ENCODE measurements at places on chromosomes 12 and 14.

DNA sequence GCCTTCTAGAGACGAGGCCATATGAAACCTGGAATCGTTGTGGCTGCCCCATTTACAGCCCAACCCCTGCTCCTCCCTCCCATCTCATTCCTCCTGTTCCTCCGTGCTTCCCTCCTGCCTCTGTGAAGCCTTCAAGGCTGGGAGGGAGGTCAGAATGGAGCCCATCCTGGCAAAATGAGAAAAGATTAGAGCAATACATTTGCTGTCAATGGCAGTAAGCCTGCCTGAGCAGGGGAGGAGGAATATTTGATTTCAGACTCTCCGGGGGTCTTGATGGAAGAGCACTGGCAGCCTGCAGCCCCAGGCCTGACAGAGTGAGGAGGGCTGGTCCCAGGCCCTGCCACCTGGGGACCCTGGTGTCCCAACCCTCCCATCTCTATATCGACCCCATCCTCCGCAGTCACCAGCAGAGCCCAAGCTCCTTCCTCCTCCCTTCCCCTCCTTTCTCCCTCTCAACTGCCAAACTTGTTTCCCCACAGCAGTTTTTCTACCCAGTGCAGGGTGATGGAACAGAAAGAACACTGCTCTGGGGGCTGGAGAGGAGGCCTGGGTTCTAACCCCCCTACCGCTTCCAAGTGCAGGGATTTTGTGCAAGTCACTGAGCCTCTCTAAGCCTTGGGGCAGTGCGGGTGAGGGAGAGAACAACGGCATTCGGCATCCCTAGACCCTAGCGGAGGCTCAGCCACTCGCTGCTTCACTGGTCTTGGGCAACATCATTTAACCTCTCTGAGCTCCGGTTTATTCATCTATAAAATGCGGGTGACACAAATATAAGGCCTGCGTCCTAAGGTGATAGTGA lies 16.0 kb upstream of the RACGAP1 start:
- DNase-seq = no peak

- DNase-seq = no peak
Observed at GRCh38 chr12:110687396-110688169, 1.3 kb downstream of the HVCN1 start.

DNA sequence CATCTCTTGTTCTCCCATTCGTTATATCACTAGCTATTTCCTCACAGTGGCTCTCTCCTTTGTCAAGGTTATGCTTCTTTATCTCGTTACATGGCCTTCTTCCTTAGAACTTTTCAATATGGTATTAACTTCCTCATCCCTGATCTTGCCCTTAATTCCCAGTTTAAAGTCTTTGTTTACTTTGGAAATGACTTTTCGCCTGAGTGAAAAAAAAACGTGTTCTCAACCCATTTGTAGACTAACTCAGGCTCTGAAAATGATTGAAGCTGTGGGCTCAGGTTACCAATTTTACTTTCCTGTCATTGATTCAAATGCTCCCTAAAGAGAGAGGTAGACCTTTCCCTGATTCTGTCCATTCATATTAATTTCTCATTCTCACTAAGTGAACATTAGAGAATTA lies 135.2 kb downstream of the NUBPL start:
- DNase-seq = no peak

DNA sequence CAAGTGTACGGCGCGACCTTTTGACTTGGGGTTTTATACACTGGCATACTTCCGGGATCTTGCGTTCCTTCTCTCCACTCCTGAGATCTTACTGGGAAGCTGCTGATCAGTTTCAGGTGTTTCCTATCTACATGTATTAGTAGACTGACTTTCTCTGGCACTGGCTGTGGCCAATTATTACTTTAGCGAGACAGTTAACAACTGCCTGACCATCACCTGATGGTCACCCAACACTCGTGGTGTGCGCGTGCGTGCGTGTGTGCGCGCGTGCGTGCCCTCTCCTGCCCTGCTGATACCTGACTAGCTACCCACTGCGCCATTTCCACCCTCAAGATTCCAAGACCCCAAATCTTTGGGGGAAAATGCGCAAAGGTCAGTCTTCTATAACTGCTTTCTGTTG lies 249.9 kb downstream of the AEBP2 start:
- DNase-seq = no peak

DNA sequence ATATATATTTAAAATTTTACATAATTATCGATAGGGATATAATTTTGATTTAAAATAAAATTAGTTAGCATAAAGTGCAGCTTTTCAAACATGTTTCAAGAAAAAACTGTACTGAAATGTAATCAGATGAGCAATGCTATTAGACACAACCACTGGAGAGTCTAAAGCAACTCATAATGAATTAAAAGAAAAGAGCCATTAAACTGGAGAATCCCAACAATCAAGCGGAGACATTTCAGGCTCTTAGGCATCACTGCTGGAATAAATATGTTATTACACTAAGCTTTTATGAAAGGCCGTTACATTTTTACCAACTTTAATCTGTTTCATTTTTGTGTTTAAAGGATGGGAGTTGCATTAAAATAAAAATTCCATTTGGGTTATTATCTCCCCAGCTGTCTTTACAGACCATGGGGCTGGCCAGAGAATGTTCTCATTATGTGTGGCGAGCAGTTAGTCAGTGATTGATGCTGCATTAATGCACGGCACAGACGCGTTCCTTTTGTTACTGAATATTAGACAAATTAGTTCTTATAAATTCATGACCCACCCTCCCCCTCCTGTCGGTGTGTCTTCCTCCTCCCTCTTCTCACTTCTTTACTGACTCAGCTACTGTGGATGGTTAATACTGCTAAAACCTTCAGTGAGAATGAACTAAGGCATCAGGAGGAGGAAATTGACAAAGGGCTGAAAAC lies 156.8 kb downstream of the PDZRN4 start:
- DNase-seq = no peak

- DNase-seq = peak; percentile 15
Observed at GRCh38 chr12:93025145-93026103, 96.3 kb upstream of the EEA1 start.

GRCh38 chr14:80586131-80586530 lies 355.4 kb downstream of the CEP128 start:
- DNase-seq = no peak

DNA sequence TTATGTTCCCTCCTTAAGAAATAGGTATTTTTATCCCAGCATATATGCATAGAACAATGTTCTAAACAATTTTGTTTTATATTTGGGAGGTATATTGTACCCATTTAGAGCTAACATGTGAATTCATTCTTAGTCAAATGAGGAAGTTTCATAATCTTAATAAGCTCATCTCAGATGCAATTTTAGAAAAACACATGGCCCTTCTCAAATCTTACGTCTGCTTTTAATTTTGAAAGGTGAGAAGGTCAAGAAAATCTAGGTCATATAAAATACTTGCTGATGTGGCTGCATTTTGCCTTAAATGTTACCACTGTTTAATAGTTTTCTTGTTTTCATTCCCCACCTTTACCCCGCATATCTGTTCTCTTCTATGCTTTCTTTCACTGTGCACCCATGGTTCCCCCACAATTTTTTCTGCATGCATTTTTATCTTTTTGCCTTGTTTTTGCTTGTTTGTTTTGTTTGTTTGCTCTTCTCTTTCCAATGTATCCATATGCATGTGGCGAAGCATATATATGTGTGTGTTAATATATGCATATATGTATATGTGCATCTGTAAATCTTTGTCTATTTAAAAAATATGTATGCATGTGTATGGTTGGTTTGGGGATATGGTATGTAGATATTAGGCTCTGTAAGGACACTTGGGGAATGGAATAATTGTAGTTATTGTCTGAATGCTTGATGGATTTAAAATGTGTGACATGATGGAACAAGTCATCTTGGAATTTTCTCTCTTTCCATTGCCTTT lies 317.1 kb downstream of the BCAT1 start:
- no peak for DNase-seq

DNA sequence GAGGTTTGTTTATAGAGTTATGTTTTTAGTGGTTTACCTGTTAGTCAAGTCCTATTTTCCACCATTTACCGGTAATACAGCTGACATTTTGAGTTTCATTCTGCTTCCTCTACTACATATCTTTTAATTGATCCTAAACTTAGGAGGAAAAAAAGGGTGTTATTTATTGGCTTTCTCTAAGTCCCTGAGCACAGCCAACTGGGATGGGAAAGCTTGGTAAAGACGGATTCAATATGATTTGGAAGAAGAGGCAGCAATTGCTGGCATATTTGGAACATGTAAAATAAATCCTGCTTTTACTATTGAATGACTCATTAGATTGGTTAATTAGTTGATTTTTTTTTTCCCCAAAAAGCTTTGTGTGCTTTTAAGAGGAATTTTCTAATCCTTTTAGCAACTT lies 475.7 kb downstream of the PRKD1 start:
- DNase-seq = no peak

- DNase-seq = no peak
Observed at GRCh38 chr12:21642707-21643389, 14.8 kb downstream of the LDHB start.

DNA sequence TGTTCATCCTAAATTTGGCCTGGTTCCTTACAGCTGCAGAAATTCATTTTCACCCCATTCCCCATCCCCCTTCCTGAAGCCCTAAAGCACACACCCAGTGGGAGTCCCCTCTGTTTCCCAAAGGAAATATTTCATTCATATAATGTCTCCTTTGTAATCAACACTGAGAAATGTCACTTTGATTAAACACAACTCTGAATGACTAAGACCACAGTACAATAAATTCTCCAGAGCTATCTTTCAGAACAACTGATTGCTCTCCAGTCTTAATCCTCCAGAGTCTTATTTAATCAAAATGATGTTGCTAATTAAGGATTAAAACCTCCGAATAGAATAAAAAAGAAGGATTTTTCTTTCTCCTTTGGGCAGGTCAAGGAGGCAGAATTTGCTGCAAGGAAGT lies 6.4 kb downstream of the SLC15A5 start:
- no peak for DNase-seq

DNA sequence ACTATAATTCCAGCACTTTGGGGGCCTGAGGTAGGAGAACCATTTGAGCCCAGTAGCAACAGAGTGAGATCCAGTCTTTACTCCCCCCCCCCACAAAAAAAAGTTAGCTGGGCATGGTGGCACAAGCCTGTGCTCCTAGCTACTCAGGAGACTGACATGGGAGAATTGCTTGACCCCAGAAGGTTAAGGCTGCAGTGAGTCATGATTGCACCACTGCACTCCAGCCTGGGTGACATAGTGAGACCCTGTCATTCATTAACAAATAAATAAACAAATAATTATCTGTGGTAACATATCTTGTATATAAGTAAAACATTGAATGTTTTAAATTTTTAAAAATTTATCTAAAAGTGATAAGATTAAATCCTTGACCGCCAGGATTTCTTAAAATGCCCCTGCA lies 4.8 kb downstream of the ENTPD5 start:
- DNase-seq = no peak

DNA sequence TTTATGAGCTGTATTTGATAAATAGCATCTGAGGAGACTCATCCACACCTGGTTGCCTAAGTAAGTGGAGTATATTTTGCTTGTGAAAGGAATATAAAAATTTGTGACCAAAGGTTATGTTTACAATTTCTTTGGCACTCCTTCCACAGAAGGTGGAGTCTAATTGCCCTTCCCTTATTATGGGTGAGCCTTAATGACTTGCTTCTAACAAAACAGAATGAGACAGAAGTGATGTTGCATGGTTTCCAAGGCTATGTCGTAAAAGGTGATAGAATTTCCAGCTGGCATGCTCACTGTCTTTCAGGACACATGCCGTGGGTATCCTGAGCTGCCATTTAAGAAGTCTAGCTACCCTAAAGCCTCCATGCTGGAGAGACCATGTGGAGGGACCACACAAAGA lies 116.8 kb upstream of the ABCD2 start:
- no peak for DNase-seq
